Fibroblast of lung (primary cell): ENCODE measurements at places on chromosomes 5 and 9. TPM values are rescaled to one million over a fixed set of nuclear protein-coding genes. Genes with fewer than 3 reads are reported as not detected.

The SLC23A1 gene
- total RNA-seq = not detected in 2 replicates

The UAP1L1 gene
- 15.7 and 21.1 TPM in 2 replicates for total RNA-seq

The RETREG1 gene
- total RNA-seq = 0.51 and 0.99 TPM in 2 replicates

The QRFP gene
- total RNA-seq = not detected in 2 replicates

The SCGB3A2 gene
- not detected in 2 replicates for total RNA-seq

The IRX4 gene
- total RNA-seq = not detected in 2 replicates

The SNX18 gene
- total RNA-seq = 91.7 and 109 TPM in 2 replicates

The ANXA2R gene
- 1.8 and 3.1 TPM in 2 replicates for total RNA-seq

The IFNA13 gene
- total RNA-seq = not detected in 2 replicates

The TLR4 gene
- 2.6 and 3.1 TPM in 2 replicates for total RNA-seq

The APBA1 gene
- total RNA-seq = 5.4 and 8.8 TPM in 2 replicates

The PCDHGB2 gene
- 3.1 and 4.6 TPM in 2 replicates for total RNA-seq

The PELO gene
- total RNA-seq = 31.1 and 45.2 TPM in 2 replicates

The IL9 gene
- not detected in 2 replicates for total RNA-seq

The BSPRY gene
- total RNA-seq = not detected in 2 replicates

The FRMD3 gene
- under 0.01 and 0.66 TPM in 2 replicates for total RNA-seq
